ENCODE measurements at places on chromosomes 12 and 14.
A peak's percentile ranks its signal among the peaks of the same experiment; 100 is the strongest.

DNA sequence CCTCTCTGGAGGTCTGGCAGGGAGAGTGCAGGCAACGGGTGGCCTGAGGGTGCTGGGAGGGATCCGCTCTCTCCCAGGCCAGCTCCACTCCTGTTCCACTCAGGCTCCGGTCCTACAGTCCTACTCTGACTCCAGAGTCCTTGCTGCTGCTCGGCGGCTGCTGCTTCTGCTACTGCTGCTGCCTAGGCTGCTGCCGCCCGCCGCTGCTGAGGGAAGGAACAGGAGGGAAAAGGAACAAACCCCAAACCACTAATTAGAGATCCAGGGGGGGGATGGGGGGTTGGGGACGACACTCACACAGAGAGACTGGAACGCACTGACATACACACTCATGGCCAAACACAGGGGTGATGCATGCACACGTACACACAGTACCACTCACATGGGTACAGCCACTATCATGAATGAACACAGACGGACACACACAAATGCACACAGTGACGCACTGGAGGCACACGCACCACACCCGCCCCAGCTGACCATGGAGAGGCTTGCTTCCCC, at the start of gene SP7:
Gene SP7, minus strand, starts transcription at position 174 of the 501 bp plus-strand sequence. CDS start 708 bp downstream, outside the sequence.
- DNase-seq: no peak

- DNase-seq: no peak
Measured at GRCh38 chr12:47721431-47721973, 3.8 kb downstream of the ENDOU start.

DNA sequence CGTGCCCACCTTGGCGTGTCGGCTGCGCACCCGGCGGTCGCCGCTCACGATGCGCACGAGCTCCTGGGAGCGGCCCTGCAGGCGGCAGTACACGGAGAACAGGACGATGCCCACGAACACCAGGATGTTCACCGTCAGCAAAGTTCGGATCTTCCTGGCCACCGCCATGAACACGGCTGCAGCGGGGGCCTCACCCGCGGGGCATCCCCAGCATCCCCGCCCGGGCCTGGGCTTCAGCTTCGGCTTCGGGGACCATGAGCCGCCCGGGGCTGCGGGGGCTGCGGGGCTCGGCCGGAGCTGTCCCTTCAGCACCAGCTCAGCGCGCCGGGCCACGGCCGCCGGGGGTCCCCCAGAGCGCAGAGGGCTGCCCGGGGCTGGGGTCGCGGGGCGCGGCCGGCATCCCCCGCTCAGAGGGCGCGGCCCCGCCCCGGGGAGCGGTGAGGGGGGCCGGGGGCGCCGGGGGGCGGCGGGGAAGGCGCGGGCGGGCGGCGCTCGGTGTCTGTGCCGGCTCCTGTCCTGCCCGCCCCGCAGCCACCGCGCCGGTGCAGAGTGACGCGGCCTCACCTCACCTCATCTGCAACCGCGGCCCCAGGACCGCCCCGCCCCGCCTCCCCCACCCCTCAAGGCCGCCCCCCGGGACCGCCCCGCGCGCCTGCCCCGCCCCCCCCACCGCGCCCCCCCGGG, at the start of gene GALNT9:
Gene GALNT9, minus strand, starts transcription at position 554 of the 684 bp plus-strand sequence. Its CDS starts 386 bp downstream, at position 168.
- no peak for DNase-seq

GRCh38 chr12:78563826-78564225, 300.7 kb upstream of the SYT1 start:
- no peak for DNase-seq

DNA sequence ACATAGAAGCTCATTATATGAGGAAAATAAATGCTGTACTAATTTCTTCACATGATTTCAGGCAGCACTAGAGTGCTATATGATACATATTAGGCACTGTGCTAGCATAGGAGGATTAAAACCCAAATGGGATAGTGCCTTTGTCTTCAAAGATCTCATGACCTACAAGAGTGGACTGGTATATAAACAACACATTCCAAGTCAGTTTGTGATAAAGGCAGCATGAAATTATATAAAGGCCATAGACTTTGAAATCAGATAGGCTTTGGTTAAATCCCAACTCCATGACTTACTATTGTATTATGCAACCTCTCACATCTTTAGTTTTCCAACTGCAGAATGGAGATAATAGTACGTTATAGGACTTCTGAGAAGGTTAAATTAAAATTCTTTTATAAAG, 179.7 kb downstream of the RAD51B start:
- no peak for DNase-seq

DNA sequence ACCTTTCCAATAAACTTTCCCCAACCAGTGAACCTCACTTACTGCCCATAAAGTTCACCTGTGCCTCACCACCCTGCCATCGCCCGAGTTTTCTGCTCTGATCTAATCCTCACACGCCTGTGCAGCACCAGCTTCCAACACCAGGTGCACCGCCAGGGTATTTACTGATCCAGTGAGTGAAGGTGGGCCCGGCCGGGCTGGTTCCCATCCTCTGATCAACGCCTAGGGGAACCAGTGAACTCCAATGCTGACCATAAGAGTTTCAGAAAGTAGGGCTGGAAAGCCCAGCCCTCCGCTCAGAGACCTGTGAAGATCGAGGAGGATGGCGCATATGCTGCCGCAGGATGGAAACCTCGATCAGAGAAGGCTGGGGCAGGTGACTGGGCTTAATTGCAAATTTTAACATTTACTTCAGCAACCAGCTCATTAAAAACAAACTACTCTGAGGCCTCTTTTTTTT, 685 bp upstream of the MYL6B start:
- peak; percentile 79 for DNase-seq

DNA sequence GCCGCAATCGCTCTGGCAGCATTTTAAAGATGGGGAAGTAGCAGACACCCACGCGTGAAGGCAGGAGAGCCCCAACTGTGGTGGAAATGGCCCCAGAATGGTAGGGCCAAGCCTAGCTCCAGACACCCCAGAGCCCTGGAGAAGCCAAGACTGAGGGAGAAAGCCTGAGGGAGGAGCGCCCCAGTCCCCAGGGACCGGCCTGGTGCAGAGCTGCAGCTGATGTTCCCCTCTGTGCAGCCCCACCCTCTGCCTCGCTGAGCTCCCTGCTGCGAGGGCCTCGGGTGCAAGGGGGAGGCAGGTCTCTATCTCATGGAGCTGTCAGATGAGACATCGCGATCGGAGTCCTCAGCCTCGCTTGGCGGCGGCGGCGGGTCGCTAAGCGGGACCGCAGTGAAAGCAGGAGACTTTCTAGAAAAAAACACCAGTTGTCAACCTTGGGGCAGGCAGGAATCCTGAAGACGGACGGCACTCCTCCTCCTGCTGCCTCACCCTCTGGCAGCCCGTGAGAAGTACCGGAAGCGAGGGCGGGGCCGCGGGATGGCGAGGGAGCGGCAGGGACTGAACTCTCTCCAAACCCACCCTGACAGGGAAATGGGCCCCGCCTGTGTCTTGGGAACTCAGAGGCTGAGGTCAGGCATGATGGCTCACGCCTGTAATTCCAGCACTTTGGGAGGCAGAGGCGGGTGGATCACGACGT, 6.0 kb downstream of the GAPDH start:
- no peak for DNase-seq

- DNase-seq: no peak
Measured at GRCh38 chr14:37223947-37224474, 26.3 kb downstream of the MIPOL1 start.

GRCh38 chr12:88399811-88400210, 180.5 kb downstream of the KITLG start:
- DNase-seq: no peak

GRCh38 chr12:17192721-17193120, 586.8 kb upstream of the LMO3 start:
- no peak for DNase-seq

DNA sequence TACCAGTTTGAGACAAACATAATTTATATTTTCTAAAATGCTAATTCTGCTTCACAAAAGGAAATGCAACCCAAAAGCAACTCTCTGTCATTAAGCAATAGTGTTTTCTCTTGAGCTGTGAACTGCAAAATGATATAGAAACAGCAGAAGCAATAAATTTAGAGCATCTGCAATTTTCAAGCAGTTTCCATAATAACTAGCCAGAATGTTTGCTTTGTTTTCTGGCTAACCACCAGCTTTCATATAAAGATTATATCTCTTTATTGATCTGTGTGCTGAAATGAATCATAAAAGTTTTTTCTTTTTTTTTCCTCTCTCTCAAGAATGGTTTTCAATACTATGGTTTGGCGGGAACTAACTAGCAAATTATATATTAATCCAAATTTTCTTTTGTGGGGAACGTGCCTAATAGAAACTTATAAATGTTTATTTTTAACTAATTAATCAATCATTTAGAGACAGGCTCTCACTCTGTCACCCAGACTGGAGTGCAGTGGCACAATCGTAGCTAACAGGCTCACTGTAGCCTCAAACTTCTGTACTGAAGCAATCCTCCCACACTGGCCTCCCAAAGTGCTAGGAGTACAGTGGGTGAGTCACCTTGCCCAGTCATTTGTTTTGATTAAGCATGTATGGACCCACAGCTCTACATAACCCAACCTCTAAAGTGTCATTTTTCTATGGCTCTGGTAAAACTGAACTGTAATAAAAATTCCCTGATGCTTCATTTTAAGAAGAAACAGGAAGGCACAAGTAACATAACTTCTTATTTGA, 830.1 kb upstream of the MGAT4C start:
- DNase-seq: peak; percentile 22

- DNase-seq: no peak
Measured at GRCh38 chr12:15074351-15074750, 101.5 kb downstream of the PDE6H start.

DNA sequence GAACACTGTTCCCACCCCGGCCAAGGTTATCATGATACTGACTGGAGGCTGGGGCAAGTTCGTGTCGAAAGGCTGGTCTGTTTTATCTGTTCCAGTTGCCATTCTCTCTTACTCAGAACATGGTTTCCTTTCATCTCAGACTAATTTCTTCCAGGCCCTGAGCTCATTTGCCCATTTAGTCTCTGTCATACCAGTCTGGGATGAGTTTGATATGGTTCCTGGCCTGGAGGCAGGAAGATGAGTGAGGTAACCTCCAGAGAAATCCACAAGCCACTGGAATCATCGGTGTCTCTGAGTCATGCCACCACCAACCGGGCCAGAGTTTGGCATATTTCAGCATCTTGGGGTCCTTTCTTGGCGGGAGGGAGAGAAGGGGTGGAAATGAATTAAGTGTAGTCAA, 114.7 kb downstream of the NTF3 start:
- no peak for DNase-seq

- peak; percentile 28 for DNase-seq
Measured at GRCh38 chr12:3533703-3534386, 42.8 kb downstream of the PRMT8 start.

GRCh38 chr14:103110681-103111231, 12.5 kb upstream of the TNFAIP2 start:
- no peak for DNase-seq

- DNase-seq: no peak
Measured at GRCh38 chr14:96965885-96966595, 168.9 kb downstream of the VRK1 start.

GRCh38 chr12:75834591-75834990, 197.0 kb downstream of the PHLDA1 start:
- no peak for DNase-seq

DNA sequence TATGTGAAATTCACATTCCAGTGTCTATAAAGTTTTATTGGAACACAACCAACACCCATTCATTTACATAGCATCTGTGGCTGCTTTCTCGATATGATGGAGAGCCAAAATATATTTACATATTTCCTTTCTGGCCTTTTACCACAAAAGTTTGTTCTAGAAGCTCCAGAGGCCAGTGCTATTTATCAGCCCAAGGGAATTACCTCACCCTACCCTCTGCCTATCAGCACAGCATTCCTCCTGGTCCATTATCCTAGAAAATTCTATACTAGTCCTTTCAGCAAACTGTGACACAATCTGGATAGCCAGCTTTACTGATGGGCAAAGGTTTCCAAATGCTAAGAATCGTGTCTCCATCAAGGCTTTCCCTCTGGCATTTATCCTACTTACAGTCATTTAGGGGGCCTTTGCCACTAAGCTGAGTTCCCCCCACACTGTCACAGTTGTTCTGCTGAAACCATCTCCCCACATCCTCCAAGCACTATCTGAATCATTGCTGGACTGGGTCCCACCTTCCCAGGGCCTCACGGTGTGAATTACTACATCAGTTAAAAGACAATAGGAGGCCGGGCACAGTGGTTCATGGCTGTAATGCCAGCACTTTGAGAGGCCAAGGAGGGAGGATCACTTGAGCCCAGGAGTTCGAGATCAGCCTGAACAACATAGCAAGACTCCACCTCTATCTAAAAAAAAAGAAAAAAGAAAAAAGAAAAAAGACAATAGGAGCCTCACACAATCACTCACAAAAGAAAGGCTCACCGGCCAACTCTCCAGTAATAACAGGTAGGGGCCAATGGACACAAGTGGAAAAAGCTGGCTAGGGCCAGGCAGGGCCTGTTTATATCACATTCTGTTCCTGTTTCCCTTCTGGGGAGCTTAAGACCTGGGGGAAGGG, 12.1 kb downstream of the SYNE3 start:
- DNase-seq: no peak

DNA sequence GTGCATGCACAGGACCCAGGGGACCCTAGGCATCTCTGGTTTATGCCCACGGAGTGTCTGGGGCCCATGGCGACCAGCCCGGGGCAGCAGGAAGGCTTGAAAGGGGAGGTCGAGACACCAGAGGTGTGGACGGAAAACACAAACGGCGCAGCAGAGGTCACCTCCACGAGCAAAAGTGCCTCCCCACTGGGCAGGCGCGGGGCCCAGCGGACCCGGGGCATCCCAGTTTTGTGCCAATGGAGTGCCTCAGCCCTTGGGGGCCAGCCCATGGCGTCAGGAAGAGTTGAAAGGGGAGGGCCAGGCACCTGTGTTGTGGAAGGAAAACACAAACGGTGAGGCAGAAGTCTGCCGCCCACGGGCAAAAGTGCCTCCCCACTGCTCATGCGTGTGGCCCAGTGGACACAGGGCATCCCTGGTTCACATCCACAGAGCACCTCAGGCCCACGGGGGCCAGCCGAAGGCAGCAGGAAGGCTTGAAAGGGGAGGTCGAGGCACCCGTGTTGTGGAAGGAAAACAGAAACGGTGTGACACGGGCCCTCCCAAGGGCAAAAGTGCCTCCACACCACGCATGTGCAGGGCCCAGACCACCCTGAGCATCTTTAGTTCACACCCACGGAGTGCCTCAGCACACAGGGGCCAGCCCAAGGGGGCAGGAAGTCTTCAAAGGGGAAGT, 378.8 kb downstream of the ALG10 start:
- no peak for DNase-seq

DNA sequence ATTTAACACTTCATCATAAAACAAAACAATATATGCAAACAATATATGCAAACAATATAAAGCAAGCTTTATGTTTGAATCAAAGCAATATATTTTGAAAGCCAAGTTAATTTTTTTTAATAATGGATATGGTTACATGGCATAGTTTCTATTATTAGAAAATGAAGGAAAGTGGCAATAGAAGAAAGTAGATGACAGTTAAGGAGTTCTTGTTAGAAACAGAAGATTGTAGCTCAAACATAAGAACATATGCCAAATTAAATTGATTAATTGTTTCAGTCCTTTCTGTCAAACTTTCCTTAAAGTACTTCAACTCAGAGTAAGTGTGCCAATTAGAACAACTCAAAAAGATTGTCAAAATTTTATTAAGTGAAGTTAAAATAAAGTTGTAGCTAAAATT, 1248.3 kb downstream of the SLC16A7 start:
- DNase-seq: no peak

Data from T47D (cell line).